ENCODE measurements at places on chromosomes 7 and 10.

DNA sequence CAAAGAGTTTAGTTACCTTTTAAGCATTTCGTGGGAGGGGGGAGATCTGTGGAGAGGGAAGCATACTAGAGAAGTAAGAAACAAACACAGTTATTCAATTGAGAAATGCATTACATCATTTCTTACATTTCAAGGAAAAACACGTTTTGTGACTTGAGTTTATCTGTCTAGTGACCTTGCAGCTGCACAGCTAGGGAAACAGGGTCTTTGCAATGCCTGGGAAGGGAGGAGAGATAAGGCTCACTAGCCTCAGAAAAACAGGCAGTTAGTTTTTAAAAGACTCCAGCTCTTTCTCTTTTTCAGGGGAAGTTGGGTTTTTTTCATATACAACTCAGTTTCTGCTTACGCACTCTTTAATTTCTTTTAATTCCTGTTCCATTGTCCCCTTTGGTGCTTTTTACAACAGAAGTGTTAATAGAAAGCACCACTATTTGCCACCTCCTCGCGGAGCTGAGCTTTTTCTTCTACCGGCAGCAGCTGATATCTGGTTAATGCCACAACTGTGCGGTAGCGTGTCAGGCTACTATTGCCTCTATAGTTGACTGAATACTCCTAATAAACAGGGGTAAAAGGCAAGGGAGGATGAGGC lies 5.6 kb downstream of the CYP3A43 start:
- no peak for DNase-seq

DNA sequence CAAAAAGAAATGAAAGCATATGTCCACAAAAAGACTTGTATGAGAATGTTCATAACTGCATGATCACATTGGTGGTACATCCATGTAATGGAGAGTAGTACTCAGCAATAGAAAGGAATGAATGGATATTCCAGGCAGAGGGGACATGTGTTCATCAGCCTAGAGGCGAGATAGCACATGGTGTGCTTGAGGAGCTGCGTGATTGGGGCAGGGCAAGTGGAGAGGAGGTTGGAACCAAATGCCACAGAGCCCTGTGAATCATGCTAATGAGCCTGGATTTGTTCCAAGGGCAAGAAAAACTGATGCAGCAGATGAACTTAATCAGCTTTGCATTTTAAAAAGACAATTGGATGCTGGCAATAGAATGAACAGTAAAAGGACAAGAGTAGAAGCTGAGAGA lies 73.3 kb downstream of the C10orf90 start:
- DNase-seq, result no peak

- no peak for DNase-seq
Measured at GRCh38 chr10:73186266-73186665, 18.3 kb downstream of the FAM149B1 start.

GRCh38 chr10:103451091-103451813 lies 918 bp downstream of the CALHM2 start:
- DNase-seq, result peak; percentile 55

GRCh38 chr7:139271718-139272628 lies 40.9 kb downstream of the UBN2 start:
- no peak for DNase-seq

- no peak for DNase-seq
Measured at GRCh38 chr10:7734821-7735220, 31.7 kb downstream of the ITIH2 start.

- DNase-seq, result no peak
Measured at GRCh38 chr7:66602159-66602558, 26.5 kb upstream of the KCTD7 start.

DNA sequence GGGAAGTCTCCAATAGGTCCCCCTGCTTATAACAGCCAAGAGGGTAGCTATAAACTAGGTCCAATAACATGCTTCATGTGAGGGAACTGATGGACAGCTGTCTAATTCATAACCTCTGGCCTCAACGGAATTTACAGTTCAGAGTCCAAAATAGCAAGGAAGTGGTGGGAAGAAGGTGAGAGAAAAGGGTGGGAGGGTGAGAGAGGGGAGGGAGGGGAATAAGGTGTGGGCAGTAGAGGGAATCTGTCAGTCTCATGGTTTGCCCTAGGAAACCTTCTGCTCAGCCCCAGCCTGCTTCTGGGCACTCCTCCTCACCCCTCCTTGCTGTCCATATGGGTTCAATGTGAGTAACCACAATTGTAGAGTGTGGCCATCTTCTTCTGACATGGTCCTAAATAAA lies 133.4 kb upstream of the ADO start:
- DNase-seq, result no peak
